Activated T-cell treated with anti-CD3 and anti-CD28 coated beads for 24 hours (primary cell): ENCODE measurements at places on chromosomes 4 and X.

DNA sequence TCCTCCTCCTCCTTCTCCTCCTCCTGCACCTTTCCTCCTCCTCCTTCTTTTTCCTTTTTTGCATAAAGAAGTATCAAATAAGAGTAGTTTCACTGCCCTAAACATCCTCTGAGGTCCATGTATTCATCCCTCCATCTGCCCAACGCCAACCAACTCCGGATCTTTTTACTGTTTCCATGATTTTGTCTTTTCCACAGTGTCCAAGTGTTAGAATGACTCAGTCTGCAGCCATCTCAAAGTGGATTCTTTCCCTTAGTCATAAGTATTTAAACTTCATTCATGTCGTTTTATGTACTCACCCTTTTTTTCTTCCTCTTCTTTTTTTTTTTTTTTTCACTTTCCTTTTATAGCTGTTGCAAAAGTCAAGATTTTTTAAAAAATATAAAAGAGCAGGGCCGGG, 12.9 kb downstream of the CSF2RA start:
- no peak for DNase-seq

GRCh38 chr4:3227878-3228675, 20.9 kb upstream of the MSANTD1 start:
- DNase-seq = no peak

- DNase-seq = no peak
These were observed 11.8 kb upstream of the HSD17B10 start for GRCh38 chrX:53445977-53446376.

GRCh38 chrX:65688403-65688871, 21.0 kb downstream of the MSN start:
- DNase-seq = no peak

DNA sequence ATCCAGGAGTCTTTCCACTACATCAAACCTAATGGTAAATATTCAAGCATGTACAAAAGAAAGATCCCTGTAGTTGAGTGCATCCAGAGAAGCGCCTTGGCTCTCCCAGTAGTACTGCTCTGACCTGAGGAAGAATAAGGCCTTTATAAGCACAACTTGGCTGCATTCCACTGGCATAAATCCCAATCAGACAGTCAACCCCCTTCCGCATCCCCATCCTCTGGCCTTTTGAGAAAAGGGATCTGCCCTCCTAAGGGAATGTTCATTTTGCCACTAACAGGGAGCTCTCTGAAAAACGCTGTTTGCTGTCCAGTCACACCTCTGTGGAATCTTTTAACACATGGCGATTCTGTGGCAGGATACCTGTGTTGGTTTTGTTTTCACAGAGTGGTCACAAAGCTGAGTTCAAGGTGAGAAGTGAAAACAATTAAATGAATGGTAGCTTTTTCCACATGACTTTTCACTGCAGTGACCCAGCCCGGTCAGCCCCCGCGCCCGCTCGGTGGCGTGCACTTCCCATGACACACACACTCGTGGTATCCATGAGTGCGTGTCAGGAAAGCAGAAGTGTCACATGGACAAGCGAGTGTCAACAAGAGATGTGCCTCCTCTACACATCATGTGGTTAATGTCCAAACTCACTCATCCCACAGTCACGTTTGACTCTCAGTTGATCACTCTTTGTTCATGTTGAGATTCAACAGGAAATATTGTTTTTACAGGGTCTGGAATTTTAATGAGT, 112.2 kb upstream of the ENPP6 start:
- no peak for DNase-seq

DNA sequence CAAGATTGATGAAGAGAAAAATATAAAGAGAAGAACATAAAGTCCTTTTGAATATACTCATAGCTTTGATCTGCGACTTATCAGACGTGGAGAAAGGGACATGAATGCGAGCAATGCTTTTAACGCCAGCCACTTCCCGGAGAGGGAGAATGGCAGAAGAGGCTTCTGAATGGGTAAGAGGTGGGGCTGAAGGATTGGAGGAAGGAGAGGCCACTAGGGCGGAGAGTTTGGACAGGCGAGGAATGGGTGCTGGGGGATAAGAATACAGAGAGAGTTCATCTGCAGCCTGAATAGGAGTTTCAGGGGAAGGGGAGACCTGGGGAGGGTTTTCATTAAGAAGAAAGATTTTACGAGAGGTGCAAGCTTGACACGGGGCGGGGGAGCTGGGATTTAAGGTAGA, 2534.9 kb downstream of the PCDH7 start:
- no peak for DNase-seq

GRCh38 chr4:48722509-48723446, 57.3 kb downstream of the FRYL start:
- DNase-seq = no peak

GRCh38 chr4:57075367-57075766, 34.8 kb downstream of the IGFBP7 start:
- DNase-seq = no peak

DNA sequence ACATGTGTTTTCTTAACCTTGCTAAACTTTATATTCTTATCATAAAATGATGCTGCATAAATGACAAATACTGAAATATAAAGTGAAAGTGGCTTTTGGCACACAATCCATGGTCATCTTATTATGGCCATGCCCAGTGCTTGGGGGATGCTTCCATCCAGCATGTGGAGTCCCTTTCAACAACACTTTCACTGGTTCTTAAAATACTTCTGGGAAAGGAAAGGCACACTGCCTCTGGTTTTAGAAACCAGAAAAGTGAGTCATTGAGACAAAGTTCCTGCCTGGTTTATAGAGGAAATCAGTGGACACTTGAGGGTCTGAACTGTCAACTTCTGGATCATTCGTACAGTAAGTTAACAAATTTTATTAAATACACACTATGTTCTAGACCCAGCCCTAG, 248.0 kb upstream of the ADAMTS3 start:
- DNase-seq = no peak

DNA sequence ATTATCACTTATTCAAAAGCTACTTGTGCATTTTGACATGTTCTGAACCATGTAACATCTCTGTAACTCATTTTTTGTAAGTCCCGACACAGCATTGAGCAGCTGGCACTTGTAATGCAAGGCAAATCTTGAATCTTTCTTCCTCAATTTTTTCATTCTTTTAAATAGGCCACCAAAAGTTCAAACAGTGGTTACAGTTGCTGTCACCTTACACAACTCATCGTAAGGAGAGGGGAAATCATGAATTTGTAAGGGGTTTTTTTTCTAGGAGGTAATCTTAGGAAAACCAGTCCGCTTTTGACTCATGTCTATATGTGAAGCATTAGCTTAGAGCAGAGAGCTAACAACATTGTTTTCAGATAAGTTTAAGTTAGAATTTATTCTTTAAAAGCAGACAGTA, 124.5 kb downstream of the PDLIM5 start:
- DNase-seq = no peak

- DNase-seq = no peak
These were observed 7.2 kb upstream of the MRFAP1 start for GRCh38 chr4:6633091-6633906.

DNA sequence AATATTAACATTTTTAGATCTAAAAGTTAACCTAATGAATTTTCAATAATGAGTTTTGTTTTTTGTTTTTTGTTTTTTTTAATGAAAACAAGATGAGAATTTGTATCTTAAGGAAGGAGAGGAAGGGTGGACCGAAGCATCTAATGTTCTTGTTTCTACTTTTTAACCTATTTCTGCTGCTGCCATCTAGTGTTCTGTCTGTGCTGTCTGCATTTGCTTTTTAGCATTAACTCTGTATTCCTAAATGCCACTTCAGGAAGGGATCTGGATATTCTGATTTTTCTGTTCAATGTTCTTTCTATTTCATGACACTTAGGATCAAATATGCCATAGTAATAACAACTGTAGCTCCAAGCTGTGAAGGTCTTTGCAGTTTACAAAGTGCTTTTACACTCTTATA, 161.7 kb downstream of the BRWD3 start:
- DNase-seq = no peak

DNA sequence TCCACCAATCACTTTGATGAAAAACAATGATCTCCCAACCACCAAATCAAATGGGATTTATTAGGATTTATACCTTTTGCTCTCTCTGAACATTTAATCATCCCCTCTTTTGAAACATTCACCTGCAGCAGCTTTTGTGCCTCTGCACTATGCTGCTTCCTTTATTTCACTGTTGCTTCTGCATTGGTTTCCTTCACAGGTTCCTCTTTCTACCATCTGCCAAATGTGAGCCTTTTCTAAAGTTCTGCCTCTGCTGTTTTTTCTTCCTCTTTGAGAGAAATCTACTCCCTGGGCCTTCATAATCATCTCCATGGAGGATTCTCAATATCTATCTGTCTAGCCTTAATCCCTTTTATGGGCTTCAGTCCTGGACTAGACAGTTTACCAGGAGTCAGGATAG, 24.7 kb downstream of the CUL4B start:
- DNase-seq = no peak

DNA sequence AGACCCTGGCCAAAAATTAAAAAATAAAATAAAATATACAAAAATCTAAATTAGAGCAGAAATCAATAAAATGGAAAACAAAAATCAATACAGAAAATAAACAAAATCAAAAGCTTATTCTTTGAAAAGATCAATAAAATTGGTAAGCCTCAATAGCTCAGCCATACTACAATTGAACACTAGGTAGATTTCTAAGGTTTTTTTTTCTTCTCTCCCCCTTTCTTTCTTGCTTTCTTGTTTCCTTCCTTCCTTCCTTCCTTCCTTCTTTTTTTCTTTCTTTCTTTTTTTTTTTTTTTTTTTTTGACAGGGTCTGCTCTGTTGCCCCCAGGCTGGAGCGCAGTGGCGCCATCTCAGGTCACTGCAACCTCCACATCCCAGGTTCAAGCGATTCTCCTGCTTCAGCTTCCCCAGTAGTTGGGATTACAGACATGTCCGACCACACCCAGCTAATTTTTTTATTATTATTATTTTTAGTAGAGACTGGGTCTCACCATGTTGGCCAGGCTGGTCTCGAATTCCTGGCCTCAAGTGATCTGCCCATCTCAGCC, 23.4 kb upstream of the PPP3CA start:
- no peak for DNase-seq

GRCh38 chr4:76515975-76516843, 81.2 kb downstream of the SHROOM3 start:
- DNase-seq = no peak

- no peak for DNase-seq
These were observed 123.2 kb upstream of the LNX1 start for GRCh38 chr4:53714236-53715140.

DNA sequence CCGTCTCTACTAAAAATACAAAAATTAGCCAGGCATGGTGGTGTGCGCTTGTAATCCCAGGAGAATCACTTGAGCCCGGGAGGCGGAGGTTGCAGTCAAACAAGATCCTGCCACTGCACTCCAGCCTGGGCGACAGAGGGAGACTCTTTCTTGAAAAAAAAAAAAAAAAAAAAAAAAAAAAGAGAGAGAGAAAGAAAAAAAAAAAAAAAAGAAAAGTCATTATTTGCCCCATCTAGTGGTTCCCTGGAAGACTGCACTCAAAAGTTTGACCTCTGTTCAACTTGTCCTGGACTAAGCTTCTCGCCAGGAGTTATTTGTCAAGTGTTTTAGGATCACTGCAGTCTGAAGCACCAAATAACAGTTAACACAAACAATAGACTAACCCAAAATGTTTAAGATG, 45.3 kb upstream of the KCTD8 start:
- no peak for DNase-seq

GRCh38 chrX:12758291-12758690, 32.9 kb upstream of the PRPS2 start:
- no peak for DNase-seq

DNA sequence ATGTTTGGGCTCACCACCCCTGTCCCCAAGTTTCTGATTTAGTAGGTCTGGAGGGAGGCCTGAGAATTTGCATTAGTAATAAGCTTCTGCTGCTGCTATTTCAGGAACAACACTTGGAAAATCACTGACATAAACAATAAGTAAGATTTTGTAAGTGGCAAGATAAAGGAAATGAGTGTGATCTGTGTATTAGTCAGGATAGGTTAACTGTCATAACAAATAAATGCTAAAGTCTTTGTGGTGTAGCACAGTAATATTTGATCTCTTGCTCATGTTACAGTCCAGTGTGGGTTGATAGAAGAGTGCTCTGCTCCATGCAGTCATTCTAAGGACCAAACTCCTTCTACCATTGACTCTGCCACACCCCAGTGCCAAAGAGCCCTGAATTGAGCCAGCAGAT, 67.0 kb downstream of the NHS start:
- DNase-seq = no peak

DNA sequence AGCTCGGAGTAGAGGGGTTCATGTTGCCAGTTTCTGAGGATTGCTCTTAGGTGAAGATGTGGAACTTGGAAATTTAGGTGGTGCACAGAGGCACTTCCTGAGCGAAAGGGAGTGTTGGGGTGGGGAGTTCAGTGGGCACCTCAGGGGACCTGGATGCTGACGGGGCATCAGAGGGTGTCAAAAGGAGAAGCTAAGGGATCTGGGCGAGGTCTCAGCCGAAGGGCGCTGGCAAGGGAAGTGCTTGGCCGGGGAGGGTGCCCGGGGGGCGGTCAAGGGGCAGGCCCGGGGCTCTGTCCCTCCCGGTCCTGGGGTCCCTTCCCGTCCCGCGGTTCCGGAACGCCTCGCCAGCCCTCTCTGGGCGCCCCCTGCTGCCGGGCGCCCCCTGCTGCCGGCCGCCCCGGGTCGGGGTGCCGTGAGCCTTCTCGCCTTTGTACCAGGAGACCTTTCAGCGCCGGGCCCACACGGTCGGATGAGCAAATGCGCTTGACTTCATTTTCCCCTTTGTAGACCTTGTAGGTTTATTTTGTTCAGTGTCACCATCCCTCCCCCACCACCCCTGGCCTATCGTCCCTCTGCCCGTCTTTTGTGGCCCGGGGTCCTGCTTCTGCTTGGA, 3.0 kb upstream of the PHOX2B start:
- DNase-seq = no peak

- DNase-seq = no peak
These were observed 47.6 kb downstream of the MTHFD2L start for GRCh38 chr4:74205559-74205958.

GRCh38 chr4:70749313-70749712, 27.5 kb downstream of the RUFY3 start:
- no peak for DNase-seq

DNA sequence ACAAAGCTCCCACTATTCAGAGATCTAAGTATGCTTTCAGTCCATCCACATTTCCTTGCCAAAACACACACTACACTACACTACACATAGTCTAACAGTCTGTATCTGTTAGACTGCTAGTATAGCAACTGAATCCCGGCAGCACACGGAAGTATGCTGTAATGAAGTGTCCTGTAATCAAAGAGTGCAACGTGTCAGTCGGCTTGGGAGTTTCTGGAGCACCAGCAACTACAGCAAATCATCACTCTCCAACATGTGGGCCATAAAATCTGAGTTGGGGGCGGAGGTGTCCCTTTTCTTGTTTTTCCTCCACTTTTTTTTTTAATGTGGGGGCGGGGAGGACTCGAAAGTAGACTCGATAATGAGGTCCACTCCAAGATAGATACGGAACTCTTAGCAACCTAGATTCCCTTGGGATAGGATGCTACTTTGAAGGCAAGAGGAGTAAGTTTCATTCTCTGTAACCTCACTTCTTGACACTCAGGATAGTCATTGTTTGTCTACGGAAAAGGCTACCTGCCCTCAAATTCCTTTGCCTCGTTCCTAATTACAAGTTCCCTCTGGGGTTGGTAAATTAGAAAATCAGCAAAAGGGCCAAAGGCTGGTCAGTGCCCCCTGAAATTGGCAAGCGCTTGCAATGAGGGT, 722 bp downstream of the SLC10A7 start:
- no peak for DNase-seq
